Activated CD4-positive, alpha-beta T cell treated with anti-CD3 and anti-CD28 coated beads, Interleukin-2, amount 10 ng/mL, durations not matched to agents 24 days and 14 days (primary cell): ENCODE measurements at places on chromosomes 13 and 19.

GRCh38 chr19:11482384-11483050, 1.7 kb upstream of the ELAVL3 start:
- DNase-seq, result peak; percentile 96

- peak; percentile 70 for DNase-seq
These were observed 314.2 kb downstream of the DLEU7 start for GRCh38 chr13:50529154-50529882.

GRCh38 chr13:31733647-31734046, 5.7 kb upstream of the RXFP2 start:
- no peak for DNase-seq

DNA sequence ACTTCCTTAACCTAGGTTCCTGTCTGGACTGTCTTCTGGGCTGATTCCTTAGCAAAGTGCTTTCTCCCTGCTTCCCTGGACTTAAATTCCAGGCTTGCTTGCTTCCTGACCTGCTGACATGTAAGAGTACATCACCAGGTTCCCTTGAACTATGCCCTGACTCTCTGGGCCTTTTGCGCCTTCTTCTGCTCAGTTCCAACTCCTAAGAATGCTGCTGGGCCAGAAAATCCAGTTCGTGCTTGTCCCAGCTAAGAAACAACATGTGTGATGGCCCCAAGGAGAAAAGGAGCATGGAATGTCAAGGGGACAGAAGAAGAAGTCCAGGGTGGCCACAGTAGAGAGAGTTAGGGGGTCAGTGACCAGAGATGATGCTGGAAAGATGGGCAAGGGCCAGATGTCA, 42.6 kb upstream of the MBNL2 start:
- DNase-seq, result no peak
